Right ventricle myocardium inferior (tissue), 1 donor: ENCODE measurements at places on chromosomes 1 and 21. TPM values are rescaled to one million over a fixed set of nuclear protein-coding genes. Genes with fewer than 3 reads are reported as not detected.

THEM5 gene
- not detected for total RNA-seq

- DNase-seq: no peak
Measured at GRCh38 chr1:22442212-22442894, 9.3 kb upstream of the ZBTB40 start.

DNA sequence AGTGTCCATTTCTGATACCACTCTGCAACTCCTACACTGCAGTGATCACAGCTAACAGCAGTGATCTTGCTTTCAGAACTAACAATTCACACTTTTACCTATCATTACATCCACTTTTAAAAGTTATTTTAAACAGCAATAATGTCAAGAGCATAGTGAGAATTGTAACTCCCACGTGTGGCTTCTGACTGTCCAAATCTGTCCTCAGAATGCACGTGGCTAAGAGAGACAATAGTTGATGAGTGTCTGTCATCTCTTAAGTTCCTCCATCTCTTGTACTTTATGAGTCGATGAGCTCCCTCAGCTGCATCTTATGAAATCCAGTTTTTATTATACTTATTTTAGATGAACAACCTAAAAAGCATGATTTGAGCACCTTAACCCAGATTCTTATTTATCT is 16.5 kb upstream of the CFHR5 start:
- DNase-seq: no peak

UQCRHL gene
- total RNA-seq: 6.2 TPM

GRCh38 chr1:205687242-205687641 is 6.9 kb upstream of the SLC45A3 start:
- no peak for DNase-seq

OBSCN gene
- total RNA-seq: 275 TPM

CASQ1 gene
- 27.0 TPM for total RNA-seq

DNA sequence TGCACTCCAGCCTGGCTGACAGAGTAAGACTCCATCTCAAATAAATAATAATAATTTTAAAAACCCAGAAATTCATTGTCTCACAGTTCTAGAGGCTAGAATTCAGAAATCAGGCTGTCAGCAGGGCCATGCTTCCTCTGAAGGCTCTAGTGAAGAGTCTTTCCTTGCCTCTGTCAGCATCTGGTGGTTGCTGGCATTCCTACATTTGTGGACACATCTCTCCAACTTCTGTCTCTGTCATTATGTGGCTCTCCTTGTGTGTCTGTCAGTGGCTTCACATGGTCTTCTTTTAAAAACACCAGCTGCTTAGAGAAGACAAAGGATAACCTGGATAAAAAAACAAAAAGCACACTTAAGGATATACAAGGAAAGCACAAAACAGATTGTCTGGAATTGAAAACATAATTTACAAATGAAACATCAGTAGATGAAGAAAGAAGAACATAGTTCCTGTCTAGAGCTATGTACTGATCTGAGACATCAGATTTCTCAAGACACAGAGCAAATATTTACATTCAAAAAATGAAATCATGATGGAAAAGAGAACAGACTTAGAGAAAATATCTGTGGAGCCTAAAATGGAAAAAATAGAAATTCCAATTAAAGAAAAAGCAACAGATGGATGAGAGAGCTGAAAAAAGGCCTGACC is 32.7 kb upstream of the ASB17 start:
- no peak for DNase-seq

DNA sequence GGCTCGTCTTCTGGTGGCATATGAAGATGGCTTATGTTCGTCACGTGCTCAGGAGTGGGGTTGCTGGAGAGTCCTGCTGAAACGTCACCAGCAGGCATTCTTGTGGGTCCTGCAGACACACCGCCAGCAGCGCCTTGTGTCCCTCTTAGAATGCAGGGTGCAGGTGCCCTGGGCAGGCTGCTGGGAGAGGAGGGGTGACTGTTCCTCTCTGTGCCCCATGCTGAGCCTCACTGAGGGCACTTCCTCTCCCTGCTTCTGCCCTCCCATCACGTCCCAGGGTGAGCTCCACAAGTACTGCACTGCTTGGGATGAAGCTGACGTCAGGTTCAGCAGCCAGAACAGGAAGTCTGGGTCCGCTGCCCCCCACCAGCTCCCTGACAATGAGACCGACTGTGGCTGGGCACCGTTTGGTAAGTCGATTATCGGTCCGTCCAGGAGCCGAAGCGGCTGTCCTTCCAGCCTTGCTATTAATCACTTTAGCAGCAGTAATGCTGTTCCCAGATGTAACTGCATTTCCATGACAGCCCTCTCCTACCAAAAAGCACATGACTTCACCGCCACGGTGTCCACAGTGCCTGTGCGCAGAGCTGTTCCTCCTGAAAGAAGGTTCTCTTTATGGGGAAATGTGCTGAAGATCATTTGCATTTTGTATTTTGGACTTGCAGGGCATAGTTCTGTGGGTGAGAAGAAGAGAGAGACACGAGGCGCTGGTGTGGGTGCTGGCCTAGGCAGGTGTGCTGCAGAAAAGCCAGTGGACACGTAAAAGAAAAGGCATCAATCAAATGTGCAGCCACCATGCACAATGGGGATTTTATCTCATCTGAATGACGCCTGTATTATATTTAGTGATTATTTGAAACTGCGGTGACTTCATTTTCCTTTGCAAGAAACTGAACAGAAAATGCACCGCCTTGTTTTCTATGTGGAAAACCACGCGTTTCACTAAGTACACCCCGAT is 21.0 kb downstream of the SLC37A1 start:
- DNase-seq: no peak

DNA sequence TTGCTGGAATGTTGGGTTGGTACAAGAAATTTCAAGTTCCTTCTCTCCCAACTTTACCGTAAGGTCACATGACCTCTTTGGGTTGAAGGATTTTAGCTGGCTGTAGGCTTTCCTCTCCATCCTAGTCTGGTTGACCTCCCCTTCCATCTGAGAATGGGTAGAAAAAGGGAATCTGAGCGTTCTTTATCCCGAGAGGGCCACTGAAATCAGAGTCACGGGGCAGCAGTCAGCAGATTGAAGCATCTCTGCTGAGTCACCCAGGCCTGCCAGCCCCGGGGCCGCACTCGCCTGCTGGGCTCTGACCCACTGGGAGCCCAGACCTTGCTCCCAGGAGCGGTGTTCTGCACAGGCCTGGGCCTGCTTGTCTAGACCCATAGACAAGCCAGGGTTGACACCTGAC is 31.0 kb downstream of the TMCC2 start:
- DNase-seq: no peak

DNA sequence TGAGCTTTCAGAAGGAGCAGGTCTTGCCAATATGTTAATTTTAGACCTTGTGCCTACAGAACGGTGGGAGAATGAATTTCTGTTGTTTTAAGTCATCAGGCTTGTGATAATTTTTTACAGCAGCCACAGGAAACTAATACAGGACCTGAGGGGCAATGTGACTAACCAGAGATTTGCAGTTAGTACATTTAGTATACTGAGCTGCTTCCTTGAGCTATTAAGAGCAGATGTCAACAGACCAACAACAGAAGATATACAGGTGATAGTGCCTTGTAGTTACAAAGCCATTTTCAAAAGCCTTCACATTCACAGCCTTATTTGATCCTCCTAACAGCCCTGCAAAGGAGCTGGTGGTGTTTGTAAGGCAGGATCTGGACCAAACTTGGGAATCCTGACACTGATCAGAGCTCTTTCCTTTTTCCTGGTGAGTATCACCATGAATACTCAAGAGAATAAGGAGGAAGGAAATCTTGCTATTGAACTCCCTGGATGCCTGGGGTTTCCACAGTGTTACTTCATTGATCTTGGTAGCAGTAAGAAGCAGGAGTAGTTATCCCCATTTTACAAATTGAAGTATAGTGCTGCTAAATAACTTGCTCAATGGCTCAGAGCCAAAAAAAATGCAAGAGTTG is 4.7 kb upstream of the SLAMF1 start:
- DNase-seq: no peak

DNA sequence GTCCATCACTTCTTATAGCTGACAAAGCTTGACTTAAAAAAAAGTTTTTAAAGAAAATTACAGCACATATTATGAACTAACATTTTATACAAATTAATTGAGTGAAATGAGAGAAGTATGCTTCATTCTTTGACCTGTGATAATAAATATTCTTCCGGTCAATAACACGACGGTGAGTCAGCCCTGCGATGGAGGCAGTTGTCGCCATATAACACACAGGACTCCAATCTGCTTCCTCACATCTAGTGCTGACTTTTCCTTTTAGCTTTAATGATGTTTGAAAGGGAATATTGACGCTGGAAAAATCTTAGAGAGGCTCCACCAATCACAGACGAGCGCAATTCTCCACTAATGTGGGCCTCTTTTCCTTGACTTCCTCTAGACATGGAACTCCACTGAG is 166.9 kb upstream of the C1orf21 start:
- DNase-seq: no peak

DNA sequence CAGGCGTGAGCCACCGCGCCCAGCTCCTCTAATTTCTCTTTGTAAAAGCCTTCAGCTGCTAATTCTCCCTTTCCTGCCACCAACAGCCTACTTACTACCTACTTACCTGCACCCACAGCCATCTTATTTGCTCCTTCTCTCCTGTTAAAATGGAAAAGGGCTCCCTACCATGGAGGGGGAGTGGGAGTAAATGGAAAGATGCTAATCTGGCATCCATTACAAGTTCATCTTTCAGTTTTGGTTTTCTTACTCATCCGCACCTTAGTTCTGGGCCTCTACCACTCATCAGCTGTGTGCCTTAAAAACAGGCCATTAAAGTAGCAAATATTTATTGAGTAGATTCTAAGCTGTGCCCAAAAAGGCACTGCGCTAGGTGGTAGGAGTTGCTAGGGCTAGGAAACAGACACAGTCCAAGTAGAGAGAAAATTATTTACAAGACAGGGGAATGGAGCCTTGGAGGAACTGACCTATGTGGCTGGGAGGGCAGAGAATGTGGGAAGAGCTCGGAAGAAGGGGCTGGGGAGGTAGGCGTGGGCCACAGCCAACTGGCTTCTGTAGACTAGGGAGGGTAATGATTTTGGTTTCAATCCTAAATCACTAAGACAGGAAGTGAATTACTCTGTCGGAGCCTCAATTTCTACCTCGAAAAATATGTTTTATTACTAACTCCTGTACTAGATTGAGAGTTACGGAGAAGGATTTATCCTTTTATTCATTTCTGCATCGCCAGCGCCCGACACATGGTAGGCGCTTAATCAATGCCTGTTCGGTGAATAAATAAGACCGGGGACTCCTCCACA is 685 bp upstream of the DDI2 start:
- no peak for DNase-seq

DNA sequence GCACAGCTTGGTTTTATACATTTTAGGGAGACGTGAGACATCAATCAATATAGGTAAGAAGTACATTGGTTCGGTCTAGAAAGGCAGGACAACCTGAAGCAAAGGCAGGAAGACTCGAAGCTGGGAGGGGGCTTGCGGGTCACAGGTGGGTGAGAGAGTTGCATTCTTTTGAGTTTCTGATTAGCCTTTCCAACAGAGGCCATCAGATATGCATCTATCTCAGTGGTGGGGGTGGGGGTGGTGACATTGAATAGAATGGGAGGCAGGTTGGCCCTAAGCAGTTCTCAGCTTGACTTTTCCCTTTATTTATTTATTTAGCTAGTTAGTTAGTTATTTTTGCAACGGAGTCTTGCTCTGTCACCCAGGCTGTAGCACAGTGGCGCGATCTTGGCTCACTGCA is 85.6 kb downstream of the WDR4 start:
- no peak for DNase-seq
